ENCODE measurements at places on chromosomes 11 and 22. TPM values are rescaled to one million over a fixed set of nuclear protein-coding genes. Genes with fewer than 3 reads are reported as not detected.

Gene KRTAP5-10
- not detected for total RNA-seq

Gene SCN3B
- 0.31 TPM for total RNA-seq

Gene KCNJ4
- total RNA-seq, result 36.7 TPM

Gene F2
- not detected for total RNA-seq

Gene KRTAP5-11
- not detected for total RNA-seq

- no peaks in the 10 kb centered on the region for H3K27me3 ChIP-seq
- no peaks in the 10 kb centered on the region for H3K4me1 ChIP-seq
- H3K27ac ChIP-seq, result no peak overlapping the region
- no peak overlapping the region for H3K4me3 ChIP-seq
- no peaks in the 10 kb centered on the region for H3K36me3 ChIP-seq
Measured at GRCh38 chr11:116980136-116980793, 118.0 kb downstream of the SIK3 start.
